Cardiac septum (tissue), 1 donor: ENCODE measurements at places on chromosomes 3 and 15. TPM values are rescaled to one million over a fixed set of nuclear protein-coding genes. Genes with fewer than 3 reads are reported as not detected.

Gene UCN2
- 0.48 TPM for total RNA-seq

GRCh38 chr3:72050048-72050632 lies 265.2 kb upstream of the PROK2 start:
- no peak for DNase-seq

Gene ATP13A5
- not detected for total RNA-seq

Gene MME
- 3.6 TPM for total RNA-seq

DNA sequence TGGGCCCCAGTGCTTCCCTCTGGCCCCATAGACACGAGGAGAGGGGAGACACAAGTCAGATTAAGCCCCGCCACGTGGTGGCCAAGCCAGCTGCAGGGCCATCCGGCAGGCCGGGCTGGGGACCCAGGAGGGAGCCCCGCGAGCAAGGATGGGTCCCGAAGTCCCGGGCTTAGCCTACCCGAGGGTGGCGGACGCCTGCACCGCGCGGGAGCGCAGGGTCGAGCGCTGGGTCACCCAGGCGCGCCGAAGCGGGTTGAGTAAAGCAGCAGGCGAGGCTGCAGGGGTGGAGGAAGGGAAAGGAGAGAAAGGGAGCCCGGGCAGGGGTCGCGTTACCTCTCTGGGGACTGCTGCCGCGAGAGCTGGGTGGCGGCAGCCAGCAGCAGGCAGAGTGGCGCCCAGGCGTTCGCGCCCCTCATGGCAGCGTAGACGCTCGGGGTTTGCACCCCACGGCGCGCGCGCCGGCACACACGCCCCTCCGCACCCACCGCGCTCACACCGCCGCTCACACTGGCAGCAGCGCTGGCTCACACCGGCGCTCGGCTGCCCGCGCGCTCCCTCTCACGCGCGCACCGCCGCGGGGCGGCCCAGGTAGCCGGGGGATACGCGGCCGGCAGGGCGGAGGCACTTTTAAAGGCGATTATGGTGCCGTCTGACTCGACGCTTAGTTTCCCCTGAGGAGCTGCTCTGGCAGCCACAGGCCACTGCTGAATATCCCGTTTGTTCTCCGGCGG lies at the start of gene PCOLCE2:
Gene PCOLCE2, minus strand, starts transcription at position 603 of the 731 bp plus-strand sequence. Its CDS starts 187 bp downstream, at position 416.
- peak; percentile 80 for DNase-seq

Gene STRA6
- total RNA-seq, result 0.13 TPM
